ENCODE measurements at places on chromosomes 5 and 9.

DNA sequence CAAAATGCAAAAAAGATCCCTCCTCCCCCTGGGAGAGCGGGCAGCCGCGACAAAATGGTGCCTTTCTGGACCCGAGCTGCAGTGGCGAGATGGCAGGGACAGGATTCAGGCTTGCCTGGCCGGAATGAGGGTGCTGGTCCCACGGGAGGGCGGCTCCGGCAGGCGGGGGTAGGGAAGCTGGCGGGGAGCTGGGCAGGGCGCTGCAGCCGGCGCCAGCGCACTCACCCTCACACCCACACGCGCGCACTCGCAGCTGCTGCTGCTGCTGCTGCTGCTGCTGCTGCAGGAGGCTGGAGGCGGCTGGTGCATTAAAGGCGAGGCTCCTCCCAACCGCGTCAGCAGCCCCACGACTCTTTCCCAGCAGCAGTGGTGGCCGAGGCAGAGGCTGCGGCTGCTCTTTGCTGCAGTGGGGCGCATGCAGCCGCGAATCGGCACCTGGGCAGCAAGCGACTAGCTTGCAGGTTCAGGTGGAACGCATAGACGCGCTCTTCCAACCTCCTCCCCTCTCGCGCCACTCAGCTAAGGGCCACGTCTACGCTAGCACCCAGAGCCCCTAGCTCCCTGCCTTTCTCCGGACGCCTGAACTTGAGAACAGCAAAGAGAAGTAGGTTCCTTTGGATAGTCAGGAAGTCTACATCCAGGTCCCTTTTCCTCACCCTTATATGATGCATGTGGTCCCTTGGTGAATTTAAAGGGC is at the start of gene PPP2R2B:
Gene PPP2R2B (minus strand): TSS at position 282 of the 697 bp plus-strand sequence.
- DNase-seq = peak; percentile 58

DNA sequence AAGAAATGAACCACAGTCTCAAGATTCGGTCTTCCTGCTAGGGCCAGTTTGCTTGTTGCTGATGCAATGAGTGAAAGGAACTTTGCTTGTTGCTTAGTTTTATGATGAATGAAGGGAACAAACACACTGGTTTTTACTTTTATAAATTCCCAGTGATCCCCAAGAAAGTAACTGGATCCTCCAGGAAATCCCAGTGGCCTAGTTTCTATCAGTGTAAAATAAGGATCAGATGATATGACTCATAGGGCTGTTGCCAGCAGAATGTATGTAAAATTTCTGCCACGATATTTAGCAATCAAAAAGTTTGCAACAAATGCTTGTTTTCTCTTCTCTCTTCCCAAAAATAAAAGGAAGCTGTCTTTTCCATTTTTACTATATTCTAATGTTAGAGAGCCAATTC is 160.1 kb upstream of the CDKN2B start:
- no peak for DNase-seq

GRCh38 chr5:31758803-31759425 is 120.0 kb downstream of the PDZD2 start:
- no peak for DNase-seq

GRCh38 chr5:175694371-175695160 is 36.7 kb downstream of the HRH2 start:
- DNase-seq = no peak

DNA sequence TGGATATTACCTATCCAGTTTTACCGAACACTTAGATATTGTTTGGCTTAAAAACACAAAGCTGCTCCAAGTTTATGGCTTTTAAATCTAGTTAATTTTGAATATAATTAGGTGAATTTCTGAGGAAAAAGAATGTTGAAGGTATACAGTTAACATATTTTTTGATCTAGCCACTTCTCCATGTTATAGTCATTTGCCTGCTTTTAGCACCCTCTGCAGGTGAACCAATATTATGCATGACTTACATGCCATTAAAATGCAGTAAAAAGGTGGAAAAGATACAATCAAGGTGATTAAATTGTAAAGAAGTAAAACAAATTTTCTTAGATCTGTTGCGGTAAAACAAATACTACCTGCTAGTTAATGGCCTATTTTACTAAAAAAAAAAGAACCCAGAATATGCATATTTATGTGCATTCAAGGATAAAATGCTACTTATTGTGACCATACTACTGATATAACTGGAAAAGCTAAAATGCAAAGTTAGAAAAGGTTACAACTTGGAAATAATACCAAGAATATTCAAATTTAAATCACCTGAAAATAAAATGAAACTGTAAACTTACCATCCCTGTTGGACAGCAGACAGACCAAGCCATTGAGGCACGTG is 132.1 kb downstream of the AP3B1 start:
- peak; percentile 16 for DNase-seq

- DNase-seq = peak; percentile 8
These were observed 230.3 kb upstream of the MVB12B start for GRCh38 chr9:126096340-126096739.

DNA sequence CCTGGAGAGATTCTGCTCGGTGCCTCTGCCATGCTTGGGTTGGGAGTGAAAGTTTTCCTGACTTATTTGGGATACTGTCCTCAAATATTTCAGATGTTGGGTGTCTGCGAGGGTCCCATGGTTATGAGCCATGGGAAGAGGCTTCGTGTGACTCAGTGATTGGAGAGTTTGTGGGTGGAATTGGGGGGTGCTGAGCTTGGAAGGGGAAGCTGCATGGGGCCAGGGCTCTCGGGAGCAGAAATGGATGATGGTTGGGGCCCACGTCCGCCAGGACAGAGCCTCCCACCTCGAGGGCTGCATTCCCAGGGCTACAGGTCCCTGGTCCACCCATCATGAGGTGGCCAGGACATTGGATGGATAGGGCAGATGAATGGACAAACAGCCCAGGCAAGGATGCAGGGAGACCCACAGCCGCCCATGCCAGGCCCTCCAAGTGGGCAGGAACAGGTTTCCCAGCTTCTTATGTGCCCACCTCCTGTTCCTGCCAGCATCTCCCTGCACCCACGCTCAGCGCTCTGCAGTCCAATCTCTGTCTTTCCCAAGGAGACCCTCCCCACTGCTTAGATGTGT is 5.5 kb downstream of the OBP2B start:
- no peak for DNase-seq

DNA sequence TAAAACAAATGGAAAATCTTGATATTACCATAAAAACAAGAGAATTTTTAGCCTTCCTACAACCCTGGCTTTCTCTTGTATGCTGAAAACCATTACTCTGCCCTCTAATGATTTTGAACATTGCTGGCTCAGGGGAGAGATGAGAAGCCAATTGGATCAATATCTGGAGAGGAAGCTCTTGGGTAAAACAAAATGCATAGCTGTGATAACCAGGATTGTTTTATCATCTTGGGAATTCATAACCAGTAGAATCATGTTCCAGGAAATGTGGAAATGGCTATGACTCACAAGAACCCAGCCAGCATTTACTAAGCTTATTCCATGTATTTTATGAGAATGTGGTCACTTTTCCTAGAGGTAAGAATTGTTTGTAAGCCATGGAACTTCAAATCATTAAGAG is 51.1 kb upstream of the CTNND2 start:
- DNase-seq = no peak

GRCh38 chr5:72557167-72558045 is 50.2 kb upstream of the ZNF366 start:
- no peak for DNase-seq

GRCh38 chr5:42026446-42026845 is 101.4 kb downstream of the FBXO4 start:
- no peak for DNase-seq

GRCh38 chr5:157196045-157196444 is 15.4 kb downstream of the ITK start:
- no peak for DNase-seq

DNA sequence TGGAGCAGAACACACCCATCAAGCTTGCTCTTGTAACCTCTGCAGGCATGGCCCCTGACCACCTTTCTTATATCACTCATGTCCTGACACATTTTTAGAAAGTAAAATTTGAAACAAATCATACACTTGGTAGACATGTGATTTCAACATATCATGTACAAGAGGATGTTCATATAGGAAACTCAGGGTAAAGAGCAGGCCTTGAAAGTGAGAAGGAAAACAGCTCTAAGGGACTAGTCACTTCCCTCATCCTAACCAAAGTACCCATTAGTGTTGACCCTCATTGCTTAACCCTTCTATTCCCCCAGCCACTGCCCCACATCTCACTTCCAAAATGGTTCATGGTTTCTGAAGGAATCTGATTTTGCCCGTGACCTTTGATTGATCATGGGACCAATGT is 492.4 kb upstream of the KLF4 start:
- DNase-seq = no peak

DNA sequence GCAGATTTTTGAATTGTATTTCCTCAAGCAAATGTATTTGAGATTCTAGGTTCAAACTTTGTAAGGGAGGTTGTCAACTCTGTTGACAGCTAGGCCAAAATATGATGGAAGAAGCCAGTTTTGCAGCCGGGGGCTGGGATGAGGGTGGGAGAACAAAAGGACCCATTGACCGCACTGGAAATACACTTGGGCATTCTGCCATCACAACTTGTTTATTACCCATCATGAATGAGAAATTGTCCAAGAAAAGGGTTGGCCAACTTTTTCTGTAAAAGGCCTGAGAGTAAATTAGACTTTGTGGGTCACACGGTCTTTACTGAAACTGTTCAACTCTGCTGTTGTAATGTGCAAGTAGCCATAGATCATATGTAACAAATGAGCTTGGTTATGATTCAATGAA is 221.3 kb upstream of the KLF9 start:
- DNase-seq = no peak

GRCh38 chr5:160651692-160652645 is 200.0 kb downstream of the ATP10B start:
- no peak for DNase-seq

DNA sequence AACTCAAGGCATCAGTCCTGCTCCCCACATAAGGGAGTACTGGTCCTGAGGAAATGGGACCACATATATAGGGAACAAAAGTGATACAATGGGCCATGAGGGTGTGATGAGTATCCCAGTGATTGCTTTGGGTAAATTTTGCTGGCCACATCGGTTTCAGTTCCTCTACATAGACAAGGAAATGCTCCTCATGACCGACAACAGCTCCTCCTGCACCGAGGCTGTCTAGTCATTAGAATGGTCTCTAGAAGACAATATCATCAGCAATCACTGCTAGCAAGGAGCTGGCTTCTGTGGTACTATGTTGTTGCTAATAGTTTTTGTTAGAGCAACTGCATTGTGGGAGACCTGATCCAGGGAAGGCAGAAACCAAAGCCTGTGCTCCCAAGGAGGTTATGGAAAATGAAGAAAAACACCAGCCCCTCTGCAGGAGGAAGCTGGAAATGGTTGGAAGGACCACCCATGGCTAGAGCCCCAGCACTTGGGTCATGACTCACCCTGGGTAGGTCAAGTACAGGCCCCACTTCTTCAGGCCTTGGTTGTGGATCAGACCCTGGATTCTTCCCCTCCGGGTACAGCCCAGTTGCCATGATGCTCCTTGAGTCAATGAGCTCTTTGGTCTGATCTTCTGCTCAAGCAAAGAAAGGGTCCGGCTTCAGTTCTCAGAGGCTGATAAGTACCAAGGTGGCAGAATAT is 3.4 kb upstream of the CTSL start:
- no peak for DNase-seq

- no peak for DNase-seq
These were observed 30.9 kb upstream of the ORM1 start for GRCh38 chr9:114291886-114292590.

DNA sequence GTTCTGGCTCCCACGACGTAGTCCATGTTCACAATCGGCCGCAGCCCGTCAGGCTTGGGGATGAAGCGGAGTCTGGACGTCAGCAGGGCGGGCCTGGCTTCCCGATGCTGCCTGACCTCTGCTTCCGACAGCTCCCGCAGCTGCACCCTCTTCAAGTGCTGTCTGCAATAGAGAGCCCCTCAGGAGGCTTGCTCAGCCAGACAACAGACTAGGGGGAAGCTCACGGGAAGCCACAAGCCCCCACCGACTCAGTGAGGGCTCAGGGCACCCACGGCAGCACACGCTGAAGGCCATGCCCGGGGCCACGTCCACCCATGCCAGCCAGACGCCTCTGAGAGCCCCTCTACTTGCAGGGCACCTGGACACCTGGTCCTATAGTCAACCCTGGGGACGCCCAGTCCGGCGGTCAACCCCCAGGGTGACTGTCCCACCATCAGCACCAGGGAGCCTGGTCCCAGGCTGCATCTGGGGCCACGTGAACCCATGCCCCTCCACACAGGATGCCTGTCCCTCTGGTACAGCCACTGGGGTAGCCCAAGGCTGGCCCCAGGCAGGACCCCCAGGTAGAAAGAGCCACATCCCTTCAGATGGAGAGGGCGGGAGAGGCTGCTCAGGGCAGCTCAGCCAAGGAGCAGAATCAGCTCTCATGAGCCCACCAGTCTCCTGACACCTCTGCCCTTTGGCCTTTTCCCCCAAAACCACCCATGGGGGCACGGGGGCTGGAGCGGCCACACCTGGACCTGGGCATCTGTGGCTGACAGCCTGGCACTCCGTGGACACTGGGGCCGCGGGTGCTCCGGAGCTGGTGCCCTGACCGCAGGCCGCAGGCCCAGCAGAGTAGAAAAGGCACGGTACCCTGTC is 14.5 kb downstream of the TERT start:
- DNase-seq = no peak

DNA sequence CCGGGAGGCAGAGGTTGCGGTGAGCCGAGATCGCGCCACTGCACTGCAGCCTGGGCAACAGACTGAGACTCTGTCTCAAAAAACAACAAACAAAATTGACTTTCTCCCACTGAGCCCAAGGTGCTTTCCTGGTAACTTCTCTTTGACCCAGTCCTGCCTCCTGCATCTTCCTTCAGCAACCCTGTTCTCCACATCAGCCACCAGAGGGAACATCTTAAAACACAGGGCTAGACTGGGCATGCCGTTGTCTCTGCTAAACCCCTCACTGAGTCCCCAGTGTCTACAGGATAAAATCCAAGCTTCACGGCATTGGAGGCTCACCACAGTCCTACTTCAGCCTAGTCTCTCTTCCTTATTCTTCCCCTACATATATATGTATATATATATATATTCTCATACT is 39.8 kb upstream of the KCNMB1 start:
- DNase-seq = no peak

DNA sequence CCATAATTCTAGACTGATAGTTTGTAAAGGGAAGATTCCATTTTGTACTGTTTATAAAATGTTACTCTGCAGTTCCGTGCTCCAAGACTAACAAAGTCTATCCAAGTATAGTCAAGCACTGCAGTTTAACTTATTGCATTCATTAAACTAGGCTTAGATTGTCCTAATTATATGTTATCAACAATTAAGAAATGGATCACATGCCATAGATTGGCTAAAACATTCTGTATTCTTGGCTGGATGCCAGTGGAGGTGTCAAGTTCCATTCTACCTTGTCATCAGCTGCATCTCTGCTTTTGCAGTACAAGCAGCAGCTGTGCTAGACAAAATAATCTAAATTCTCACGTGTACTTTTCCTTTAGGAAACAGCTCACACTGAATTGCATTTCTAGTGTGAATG is 69.4 kb upstream of the MEF2C start:
- DNase-seq = no peak

GRCh38 chr5:52705720-52706119 is 82.0 kb upstream of the ITGA1 start:
- DNase-seq = no peak

DNA sequence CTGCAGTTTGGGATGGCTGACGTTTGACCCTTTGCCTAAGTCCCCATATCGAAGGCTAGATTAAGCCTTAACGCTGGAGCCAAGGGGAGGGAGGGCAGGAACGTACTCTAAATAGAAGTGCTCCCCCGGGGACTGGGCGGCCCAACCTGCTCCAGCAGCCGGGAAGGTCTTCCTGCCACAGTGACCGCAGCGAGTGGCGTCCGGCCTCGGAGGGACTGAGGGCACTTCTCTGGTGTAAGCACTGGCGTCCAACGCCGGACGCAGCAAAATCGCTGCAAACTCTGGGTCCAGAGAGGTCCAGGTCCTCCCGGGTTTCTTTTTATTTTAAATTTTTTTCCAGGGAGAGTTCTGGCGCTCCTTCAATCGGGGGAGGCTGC is 505 bp upstream of the ACER2 start:
- DNase-seq = no peak
